ENCODE measurements at places on chromosomes 12 and 14.

DNA sequence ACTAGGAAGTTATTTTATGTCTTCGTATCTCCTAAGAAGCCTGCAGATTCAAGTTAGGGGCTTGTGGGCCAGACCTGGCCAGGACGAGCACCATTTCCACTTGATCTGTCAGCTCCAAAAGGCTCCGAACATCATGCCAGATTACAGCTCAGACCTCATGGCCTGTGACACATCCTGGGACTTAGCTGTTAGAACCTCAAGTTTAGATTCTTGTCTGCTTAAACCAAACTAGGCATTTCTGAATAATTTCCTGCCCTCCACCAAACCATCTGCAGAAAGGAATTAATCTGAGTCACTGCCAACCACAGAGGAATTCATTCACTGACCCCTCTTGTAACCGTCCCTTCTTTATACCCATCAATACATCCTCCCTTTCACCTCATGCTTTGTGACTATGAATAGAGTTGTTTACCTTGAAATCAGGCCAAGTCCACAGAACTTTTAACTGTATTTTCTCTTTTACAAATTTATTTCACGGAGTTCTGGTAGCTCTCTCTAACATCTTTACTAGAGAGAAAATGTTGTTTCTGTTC lies 120.3 kb downstream of the FBXL14 start:
- DNase-seq: no peak

GRCh38 chr12:22539055-22539454 lies 5.3 kb downstream of the C2CD5 start:
- peak; percentile 80 for DNase-seq

GRCh38 chr14:75595226-75595625 lies 16.8 kb downstream of the FLVCR2 start:
- DNase-seq: no peak

- DNase-seq: no peak
Measured at GRCh38 chr14:60646226-60646818, 3.0 kb downstream of the SIX1 start.

- DNase-seq: no peak
Measured at GRCh38 chr14:97224016-97224415, 426.8 kb downstream of the VRK1 start.

- no peak for DNase-seq
Measured at GRCh38 chr12:93884794-93885460, 207.8 kb downstream of the CRADD start.

- no peak for DNase-seq
Measured at GRCh38 chr12:114668151-114668885, 15.7 kb downstream of the TBX3 start.

DNA sequence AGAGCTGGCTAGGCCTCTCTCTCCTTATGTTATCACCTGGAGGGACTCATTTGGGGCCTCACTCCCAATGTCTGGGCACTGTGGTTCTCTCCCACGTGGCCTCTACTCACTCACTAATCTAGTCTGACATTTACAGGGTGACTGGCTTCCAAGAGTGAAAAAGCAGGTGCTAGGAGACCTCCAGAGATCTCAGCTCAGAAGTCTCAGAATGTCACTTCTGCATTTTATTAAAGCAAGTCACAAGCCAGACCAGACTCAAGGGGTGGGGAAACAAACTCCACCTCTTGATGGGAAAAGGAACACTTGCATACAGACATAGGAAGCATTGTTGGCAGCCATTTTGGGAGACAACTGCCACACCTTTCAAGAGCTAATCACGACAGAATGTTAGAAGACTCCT lies 175.9 kb downstream of the MON2 start:
- DNase-seq: no peak

- no peak for DNase-seq
Measured at GRCh38 chr12:130186651-130187268, 24.5 kb downstream of the FZD10 start.

- no peak for DNase-seq
Measured at GRCh38 chr12:66340131-66340530, 37.8 kb downstream of the HELB start.

DNA sequence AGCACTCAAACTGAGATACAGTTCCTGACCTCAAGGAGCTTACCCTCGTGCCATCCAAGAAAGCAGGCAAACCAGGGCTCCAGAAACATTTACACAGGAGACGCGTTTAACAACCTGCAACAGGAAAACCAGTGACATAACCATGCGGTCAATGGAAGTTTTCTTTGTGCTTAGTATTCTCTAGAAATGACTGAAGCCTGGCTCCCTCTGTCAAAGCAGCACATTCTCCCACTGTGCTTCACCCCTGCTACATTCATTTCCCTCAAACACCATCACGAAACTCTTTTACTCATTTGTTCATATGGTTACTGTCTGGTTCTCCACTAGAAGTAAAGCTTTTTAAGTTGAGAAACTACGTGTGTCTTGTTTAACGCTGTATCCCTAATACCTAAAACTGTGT lies 161.3 kb upstream of the CCND2 start:
- DNase-seq: no peak

DNA sequence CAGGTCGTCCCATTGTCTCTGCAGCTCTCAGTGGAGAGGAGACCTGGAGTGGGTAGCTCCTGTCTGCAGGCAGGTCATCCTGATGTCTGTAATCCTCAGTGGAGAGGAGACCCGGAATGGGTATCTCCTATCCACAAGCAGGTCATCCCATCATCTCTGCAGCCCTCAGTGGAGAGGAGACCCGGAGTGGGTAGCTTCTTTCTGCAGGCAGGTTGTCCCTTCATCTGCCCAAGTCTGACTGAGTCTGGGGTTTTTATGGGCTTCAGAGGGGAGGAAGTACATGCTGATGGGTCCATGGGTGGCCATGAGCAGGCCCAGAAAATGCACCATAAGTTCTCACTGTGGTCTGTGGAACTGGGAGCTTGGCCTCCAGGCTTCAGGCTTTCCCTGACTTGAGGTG lies 28.9 kb upstream of the PAPLN start:
- DNase-seq: no peak

GRCh38 chr12:99619389-99620158 lies 28.0 kb upstream of the GARIN6 start:
- no peak for DNase-seq

DNA sequence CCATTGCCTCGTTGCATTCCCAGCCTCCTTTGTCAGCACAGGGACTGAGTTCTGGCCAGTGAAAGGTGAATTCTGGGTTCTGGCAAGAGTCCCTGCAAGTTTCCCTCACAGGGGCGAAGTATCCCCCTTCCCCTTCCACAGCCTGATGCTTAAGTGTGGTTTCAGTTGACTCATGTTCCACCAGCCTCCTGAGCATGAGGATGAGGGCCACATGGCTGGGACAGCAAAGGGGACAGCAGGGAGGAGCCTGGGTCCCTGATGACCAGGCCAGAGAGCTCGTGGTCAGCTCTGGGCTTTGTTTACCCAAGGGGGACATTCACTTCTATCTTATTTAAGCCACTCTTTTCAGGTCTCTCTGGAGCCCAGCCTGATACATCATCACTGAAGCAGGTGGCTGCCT lies 36.5 kb downstream of the CACNA2D4 start:
- no peak for DNase-seq

DNA sequence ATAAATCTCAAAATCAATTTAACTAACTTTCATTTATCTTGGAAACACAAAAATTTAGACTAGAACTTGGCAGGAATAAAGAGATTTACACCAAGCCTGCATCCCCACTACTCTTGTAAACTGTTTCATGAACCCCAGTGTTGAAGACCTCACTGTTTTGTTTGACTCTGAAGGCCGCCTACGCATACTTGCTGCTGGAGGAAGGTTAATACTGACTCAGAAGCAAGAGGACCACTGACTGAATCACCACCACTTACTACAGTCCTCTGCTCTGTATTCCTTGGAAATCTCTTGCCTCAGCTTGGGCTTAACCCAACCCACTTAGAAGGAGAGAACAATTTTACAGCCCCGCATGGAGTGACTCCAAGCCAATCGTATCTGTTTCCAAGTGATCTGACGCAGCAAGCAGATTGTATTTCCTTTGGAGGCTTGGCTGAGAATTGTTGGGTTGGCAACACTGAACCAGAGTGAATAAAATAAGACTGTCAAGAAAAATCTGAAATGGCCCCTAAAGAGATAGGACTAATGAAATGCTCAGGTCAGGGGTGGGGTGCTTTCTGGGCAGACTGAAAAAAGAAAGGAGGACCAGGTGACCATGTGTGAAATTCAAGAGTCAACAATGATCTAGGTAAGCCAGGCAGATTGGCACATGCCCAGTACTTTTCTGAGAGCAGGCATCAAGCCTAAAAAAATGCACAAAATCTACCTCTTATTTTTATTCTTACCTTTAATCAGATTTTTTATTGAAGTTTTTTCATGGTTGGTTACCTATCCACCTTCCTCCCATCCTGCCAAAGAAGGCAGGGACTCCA lies 248.6 kb downstream of the ZFP36L1 start:
- DNase-seq: no peak

- DNase-seq: no peak
Measured at GRCh38 chr12:1530592-1531152, 63.7 kb downstream of the FBXL14 start.

GRCh38 chr12:62718762-62719426 lies 216.1 kb downstream of the PPM1H start:
- DNase-seq: no peak

- no peak for DNase-seq
Measured at GRCh38 chr12:21221072-21221471, 90.1 kb downstream of the SLCO1B1 start.

DNA sequence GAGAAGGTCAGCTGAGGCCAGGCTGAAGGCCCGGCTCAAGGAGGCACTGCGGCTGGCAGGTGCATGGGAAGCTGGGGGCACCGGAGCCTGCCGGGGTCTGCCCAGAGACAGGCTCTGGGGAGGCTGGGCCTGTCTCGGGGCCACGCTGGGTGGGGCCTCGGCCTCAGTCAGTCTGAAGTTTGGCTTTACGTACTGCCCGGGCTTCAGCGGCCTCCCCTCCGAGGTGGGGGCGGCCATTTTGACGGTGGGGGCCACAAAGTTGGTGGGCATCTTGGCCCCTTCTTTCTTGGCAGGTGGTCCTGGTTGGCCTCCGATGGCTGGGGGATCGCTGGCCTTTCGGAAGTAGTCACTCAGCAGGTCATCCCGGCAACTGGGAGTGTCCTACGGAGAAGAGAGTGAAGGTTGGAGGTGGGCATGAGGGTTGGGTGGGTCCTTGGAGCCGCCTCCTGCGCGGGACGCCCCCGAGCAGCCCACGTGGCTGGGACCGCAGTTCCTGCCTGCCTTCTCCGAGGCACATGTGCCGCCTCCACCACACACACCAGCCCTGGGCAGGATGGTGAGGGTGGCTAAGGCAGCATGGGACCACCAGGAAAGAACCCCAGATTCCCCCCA lies 28.9 kb upstream of the GPR68 start:
- DNase-seq: no peak

- no peak for DNase-seq
Measured at GRCh38 chr12:46230306-46230705, 38.5 kb downstream of the SLC38A1 start.

DNA sequence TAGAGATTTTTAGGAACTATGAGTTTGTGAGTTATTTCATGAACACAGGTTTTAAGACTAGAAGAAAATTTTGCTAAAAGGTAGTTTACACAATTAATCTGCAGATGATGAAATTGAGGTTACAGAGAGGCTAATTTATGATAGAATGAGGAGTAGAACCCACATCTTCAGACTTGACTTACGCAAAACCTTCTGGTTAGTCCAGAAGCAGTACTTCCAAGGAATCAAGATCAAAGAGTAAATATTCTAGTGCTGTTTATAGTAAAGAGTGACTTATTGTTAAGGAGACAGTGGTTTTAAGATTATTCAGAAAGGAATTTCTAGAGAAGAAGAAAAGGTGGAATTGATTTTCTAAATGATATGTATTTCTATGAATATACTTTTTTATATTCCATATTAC lies 10.6 kb upstream of the KITLG start:
- no peak for DNase-seq

- DNase-seq: no peak
Measured at GRCh38 chr14:52032204-52032801, 36.6 kb downstream of the NID2 start.

Data from SIG-M5 (cell line).